ENCODE measurements at places on chromosomes 1 and 21. TPM values are rescaled to one million over a fixed set of nuclear protein-coding genes. Genes with fewer than 3 reads are reported as not detected.

ZNF683 gene
- not detected for total RNA-seq

TMOD4 gene
- total RNA-seq: not detected

EPHB2 gene
- total RNA-seq: 8.1 TPM

SH2D2A gene
- 0.30 TPM for total RNA-seq

C1orf87 gene
- total RNA-seq: not detected

C4BPA gene
- not detected for total RNA-seq

SMPDL3B gene
- total RNA-seq: 0.12 TPM

FCGR2B gene
- total RNA-seq: not detected

ERG gene
- total RNA-seq: 1.7 TPM

IGSF21 gene
- not detected for total RNA-seq

GBP6 gene
- total RNA-seq: not detected

AMY2A gene
- total RNA-seq: not detected

UBL4B gene
- not detected for total RNA-seq

PTGS2 gene
- 3.5 TPM for total RNA-seq

KCNH1 gene
- 0.12 TPM for total RNA-seq

CRABP2 gene
- 87.6 TPM for total RNA-seq

SPATA1 gene
- total RNA-seq: 0.15 TPM

LHX4 gene
- under 0.01 TPM for total RNA-seq

PTPRC gene
- total RNA-seq: not detected

VWA5B1 gene
- total RNA-seq: not detected

C1QB gene
- total RNA-seq: not detected

SLAMF1 gene
- total RNA-seq: not detected

TMPRSS15 gene
- total RNA-seq: not detected

EDN2 gene
- not detected for total RNA-seq

KRTAP19-1 gene
- not detected for total RNA-seq

DDAH1 gene
- 17.8 TPM for total RNA-seq

DNASE2B gene
- not detected for total RNA-seq

C1orf141 gene
- not detected for total RNA-seq
